Thoracic aorta (tissue), 2 donors: ENCODE measurements at places on chromosomes 12 and 14. TPM values are rescaled to one million over a fixed set of nuclear protein-coding genes. Genes with fewer than 3 reads are reported as not detected.

DNA sequence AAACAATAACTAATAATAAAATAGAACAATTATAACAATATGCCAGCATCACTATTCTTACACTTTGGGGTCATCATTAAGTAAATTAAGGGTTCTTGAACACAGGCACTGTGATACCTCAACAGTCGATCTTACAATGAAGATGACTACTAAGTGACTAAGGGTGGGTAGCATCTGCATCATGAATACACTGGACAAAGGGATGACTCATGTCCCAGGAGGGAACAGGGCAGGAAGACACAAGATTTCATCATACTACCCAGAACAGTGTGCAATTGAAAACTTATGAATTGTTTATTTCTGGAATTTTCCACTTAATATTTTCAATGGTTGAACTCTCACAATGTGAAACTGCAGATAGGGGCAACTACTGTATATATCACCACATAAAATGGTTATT lies 19.7 kb downstream of the TSPAN19 start:
- no peak for DNase-seq

- no peak for DNase-seq
Observed at GRCh38 chr12:27602516-27602915, 78.5 kb downstream of the PPFIBP1 start.

- DNase-seq: no peak
Observed at GRCh38 chr12:27207615-27208413, 36.3 kb upstream of the STK38L start.

SHMT2 gene
- 60.4 TPM for total RNA-seq
